Right renal cortex interstitium (tissue), 3 donors: ENCODE measurements at places on chromosomes 6 and 20. TPM values are rescaled to one million over a fixed set of nuclear protein-coding genes. Genes with fewer than 3 reads are reported as not detected.

DNA sequence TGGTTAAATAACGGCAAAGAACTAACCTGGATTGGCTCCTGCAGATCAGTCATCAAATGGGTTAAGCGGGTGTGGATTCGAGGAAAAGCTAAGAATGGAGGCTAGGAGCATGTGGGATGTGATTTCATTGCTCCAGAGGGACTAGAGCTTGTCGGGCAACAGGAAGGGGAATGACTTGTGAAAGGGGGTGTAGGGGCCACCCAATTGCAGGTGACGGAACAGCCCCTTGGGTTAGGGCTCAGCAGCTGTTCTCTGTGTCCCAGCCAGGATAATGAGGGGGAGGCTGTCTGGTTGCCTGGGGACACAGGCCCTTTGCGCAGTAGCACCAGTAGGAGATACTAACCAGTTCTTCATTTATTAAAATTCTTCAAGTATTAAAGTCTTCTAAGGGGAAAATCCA lies 25.0 kb upstream of the MRPS18A start:
- DNase-seq, result no peak

- peak; percentile 42 for DNase-seq
These were observed 199.2 kb upstream of the PMEPA1 start for GRCh38 chr20:57908704-57909630.

Gene EBF4
- polyA plus RNA-seq, result 25.7 TPM

DNA sequence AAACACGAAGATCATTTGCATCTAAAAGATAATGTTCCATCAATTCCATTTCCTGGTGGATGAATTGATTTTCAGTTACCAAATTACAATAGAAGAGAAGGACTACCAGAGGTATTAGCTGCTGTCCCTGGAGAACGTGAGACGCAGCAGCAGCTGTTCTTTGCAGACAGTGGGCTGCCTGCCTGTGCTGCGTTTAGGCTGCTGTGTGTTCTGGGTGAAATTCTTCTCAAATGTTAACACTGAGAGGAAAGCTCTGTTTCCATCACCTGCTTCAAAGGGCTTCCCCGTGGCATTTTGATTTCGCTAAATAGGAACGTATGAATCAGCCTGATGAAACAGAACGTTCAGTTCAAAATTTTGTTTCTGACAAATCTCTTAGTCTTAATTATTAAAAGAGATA lies 362.2 kb downstream of the C6orf118 start:
- no peak for DNase-seq

DNA sequence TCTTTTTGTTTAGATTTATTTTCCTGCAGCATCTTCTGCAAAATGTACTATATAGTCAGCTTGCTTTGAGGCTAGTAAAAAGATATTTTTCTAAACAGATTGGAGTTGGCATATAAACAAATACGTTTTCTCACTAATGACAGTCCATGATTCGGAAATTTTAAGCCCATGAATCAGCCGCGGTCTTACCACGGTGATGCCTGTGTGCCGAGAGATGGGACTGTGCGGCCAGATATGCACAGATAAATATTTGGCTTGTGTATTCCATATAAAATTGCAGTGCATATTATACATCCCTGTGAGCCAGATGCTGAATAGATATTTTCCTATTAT lies 3.2 kb downstream of the FOXC1 start:
- no peak for DNase-seq

Gene SNAI1
- polyA plus RNA-seq, result 9.9 TPM

Gene SLC52A3
- 3.6 TPM for polyA plus RNA-seq

Gene LAMA5
- 79.9 TPM for polyA plus RNA-seq

DNA sequence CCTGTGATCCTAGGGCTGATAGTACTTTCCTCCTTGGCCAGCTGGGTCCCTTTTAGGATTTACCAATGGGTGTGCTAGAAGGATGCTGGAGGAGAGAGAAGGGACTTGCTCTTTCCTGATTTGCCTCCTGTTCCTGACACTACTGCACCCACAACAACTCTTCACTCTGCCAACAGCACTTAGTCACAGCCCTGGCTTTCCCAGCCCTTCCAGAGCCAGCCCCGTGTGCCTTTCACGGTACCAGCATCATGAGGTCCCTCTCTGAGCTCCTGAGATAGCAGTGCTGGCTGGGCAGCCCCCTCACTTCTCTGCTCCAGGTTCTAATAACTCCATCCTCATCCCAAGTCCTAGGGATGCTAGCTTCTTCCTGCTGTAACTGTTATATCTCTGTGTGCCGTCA lies 80.9 kb downstream of the DNAH8 start:
- DNase-seq, result no peak

GRCh38 chr6:157845493-157846259 lies 22.6 kb downstream of the SNX9 start:
- DNase-seq, result no peak

Gene CST4
- polyA plus RNA-seq, result not detected

- DNase-seq, result no peak
These were observed 3.4 kb upstream of the ZNF217 start for GRCh38 chr20:53597030-53597482.

DNA sequence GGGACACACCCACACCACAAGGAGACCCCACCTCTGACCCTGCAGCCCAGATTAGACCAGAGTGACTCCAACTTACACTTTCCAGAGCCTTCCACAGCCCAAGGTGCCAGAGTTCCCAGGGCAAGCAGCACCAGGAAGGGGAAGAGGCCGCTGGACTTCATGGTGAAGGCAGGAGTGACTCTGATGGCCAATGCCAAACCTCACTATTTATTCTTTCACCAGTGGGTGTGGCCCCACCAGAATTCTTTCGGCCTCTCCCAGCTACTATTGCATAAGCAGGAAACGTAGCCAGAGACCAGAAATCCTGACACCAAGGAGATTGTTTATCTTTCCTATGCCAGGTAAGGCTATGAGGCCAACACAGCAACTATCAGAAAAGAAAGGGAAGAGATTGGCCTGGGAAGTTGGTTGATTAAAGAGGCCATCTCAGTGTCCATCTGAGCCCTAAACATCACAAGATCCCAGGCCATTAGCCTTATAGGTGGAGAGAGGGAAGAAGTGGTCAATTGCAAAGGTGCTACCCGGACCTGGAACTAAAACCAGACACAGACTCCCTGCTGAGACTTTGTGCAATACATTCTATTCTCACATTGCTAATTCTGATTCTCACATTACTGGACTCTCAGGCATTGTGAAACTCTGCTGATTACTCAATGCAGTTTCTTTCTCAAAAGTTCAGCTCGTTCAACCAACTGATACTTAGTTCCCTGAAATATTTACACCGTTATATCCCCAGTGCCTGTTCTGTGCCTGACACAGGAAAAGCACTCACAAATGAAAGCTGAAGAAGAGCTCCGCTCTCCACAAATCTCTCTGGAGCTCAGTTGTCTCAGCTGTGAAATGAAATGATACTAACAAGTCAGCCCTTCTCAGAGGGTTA lies at the start of gene SLPI:
TSS of gene SLPI (minus strand) at position 182 of the 880 bp plus-strand sequence. CDS start at position 161, 21 bp downstream.
- no peak for DNase-seq

DNA sequence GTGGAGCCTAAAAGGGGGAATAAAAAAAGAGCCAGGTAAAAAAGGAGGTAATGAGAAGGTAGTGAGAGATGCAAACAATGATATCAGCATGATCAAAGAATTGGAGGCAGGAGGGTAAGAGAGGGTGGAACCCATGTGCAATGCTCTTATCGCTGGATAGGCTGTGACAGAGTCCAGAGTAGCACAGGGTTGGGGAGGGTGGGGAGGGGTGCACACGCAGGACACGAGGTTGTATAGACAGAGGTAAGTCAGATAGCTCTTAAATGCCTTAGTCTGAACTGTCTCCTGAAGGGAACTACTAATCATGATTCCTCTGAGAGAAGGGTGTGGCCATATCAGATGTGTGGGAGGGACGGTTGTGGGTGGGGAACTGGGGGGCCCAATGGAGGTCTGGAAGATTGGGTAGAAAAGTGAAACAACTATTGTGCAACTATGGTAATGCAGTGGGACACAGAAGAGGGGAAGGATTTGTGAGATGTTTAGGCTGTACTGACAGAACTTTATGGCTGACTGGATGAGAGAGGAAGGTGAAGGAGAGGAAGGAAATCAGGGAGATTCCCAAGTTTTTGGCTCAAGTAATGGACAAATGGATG lies 354.8 kb downstream of the BTBD9 start:
- no peak for DNase-seq

Gene ZBTB12
- 23.5 TPM for polyA plus RNA-seq

DNA sequence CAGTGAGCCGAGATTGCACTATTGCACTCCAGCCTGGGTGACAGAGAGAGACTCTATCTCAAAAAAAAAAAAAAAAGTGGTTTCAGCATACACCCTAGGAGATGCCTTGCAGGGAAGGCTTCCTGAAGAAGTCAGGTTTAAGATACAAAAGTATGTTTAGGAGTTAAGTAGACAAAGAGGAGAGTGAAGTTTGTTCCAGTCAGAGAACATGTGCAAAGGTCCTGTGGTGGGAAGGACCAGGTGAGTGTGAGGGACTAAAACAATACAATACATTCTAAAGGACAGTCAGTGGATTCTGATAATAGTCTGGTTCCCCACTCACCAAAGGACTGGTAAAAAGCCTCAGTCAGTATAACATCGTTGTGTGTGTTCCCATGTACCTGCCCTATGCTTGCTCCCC lies 299.3 kb downstream of the HIVEP2 start:
- no peak for DNase-seq

DNA sequence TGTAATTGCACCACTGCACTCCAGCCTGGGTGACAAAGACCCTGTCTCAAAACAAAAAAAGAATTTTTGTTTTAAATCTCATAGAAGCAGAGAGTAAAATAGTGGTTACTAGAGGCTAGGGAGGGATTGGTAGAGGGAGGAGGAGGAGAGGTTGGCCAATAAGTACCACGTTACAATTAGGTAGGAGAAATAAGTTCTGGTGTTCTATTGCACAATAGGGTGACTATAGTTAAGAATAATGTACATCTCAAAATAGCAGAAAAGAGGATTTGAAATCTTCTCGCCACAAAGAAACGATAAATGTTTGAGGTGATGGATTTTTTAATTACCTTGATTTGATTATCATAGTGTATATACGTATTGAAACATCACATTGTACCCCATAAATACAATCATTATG lies 27.1 kb upstream of the TOP1 start:
- no peak for DNase-seq

Gene ID4
- polyA plus RNA-seq, result 156 TPM

DNA sequence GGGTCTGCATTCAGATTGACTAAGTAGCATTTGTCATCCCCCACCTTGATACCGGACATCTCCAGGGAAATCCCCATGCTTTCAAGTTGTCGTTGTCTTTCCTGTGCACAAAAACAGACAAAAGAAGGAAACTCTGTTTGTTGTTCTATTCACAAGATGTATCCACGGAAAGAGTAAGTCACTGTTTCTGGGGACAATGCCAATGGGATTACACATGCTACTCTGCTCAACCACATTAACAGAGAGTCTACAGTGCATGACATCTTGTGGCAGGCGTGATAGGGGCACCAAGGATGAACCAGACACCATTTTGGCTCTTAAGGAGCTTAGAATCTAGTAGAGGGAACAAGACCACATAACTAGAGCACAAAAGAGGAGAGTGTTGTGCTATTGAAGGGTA lies 124.4 kb upstream of the NUP153 start:
- DNase-seq, result no peak

GRCh38 chr6:159056432-159056831 lies 11.6 kb upstream of the TAGAP start:
- DNase-seq, result no peak

GRCh38 chr6:36851149-36851614 lies 11.9 kb upstream of the CPNE5 start:
- peak; percentile 71 for DNase-seq

Gene KCNK5
- polyA plus RNA-seq, result 9.3 TPM

Gene TCF15
- polyA plus RNA-seq, result 1.3 TPM

Gene DLL1
- 9.4 TPM for polyA plus RNA-seq

DNA sequence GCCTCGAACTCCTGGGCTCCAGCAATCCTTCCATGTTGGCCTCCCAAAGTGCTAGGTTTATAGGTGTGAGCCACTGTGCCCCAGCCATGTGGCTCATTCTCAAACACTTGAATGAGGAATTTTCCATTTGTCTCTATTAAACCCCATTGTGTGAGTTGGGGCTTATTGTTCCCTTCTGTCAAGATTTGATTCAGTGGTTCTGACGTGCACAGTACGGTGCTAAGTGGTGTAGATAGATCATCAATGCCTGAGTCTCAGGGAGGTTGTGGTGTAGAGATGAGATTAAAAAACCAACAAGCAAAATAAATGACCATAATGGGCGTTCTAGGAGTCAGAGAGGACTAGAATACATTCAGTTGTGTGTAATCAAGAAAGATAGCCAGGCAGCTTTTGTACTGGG lies 335.6 kb downstream of the PRL start:
- no peak for DNase-seq

Gene POLR1C
- polyA plus RNA-seq, result 49.1 TPM

DNA sequence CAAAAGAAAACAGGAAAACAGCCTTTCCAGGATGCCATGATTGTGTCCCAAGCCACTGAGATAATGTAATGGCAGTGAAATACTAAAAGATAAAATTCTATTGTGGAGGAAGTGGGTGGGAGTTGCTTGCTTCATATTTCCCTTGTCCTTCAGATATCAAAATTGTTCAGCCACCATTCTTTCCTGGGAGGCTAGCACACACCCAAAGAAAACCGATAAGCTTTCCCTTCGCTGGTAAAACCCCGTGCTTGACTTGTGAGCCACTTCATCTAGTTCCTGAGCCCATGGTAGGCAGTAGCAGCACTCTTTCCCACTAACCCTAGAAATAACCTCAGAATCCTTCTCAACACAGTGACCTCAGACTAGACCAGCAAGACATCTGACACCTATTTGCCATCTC lies 357.4 kb upstream of the PLCB4 start:
- DNase-seq, result no peak

Gene OR2H2
- polyA plus RNA-seq, result not detected

DNA sequence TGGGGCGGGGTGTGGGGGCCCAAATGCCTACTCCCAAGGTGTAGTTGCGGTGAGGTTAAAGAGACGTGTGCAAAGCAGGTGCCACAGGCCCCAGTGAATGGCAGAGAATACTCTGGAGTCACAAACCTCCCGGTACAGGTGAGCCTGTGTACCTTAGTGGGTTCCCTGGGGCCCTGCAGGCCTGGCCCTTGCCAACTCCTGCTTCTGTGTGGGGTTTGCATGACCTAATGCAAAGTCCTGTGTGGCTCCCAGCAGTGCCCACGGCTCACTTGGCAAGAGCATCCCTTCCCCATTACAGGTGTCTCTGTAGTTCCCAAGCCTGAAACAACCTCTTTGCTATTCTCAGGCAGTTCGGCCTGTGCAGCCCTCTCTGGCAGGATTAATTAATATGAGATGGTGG lies 17.5 kb downstream of the SPDEF start:
- DNase-seq, result no peak

Gene GJE1
- not detected for polyA plus RNA-seq

GRCh38 chr6:31559958-31560696 lies 12.0 kb upstream of the LTA start:
- no peak for DNase-seq

GRCh38 chr6:111970426-111970825 lies 83.5 kb upstream of the CCN6 start:
- no peak for DNase-seq
